Central memory CD4-positive, alpha-beta T cell (primary cell): ENCODE measurements at places on chromosomes 11 and 22.

DNA sequence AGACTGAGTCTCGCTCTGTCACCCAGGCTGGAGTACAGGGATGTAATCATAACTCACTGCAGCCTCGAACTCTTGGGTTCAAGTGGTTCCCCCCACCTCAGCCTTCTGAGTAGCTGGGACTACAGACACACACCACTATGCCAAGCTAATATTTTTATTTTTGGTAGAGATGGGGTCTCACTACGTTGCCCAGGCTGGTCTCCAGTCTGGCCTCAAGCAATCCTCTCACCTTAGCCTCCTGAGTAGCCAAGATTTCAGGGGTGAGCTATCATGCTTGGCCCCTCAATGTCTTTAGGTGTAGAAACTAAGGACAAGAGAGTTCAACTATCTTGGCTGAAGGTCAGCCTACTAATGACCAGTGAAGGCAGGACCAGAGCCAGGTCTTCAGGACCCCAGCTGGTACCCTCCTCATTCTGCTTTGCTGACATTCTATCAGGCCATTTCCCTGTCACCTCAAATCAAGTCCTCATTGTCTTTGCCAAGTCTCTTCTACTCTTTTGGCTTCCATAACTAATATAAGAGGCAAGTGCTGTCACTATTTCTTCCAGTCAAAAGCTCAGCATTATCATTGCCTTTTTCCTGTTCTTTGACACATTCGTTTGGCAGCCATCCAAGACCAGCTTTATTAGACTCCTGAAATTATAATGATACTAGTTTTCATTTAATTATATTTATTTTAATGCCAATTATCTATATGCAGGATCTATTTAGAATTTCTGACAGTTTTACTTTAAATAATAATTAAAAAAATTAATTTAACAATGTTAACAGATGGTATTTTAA lies 264.2 kb upstream of the PITPNB start:
- no peak for DNase-seq

GRCh38 chr22:37229012-37229804 lies 14.9 kb downstream of the RAC2 start:
- DNase-seq, result no peak

GRCh38 chr22:46776876-46777608 lies 14.6 kb downstream of the TBC1D22A start:
- no peak for DNase-seq

DNA sequence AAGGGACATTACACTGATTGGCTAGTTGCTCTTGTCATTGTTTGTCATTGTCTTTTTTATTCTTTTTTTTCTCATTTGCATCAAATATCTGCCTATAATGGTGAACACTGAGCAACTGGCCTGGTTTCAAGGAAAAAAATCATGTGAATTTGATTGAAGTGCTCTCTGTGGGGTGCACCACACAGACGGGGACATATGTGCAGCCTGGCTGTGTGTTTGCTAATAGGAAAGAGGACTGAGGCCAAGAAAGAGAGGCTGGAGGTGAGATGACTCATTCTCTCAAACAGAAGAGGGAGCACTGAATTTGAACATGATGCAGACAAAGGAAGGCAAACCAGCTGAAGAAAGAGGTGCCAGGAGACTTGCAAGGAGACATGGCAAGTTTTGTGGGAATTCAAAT lies 684.9 kb upstream of the CCDC90B start:
- DNase-seq, result no peak
